ENCODE measurements at places on chromosomes 16 and 17. TPM values are rescaled to one million over a fixed set of nuclear protein-coding genes. Genes with fewer than 3 reads are reported as not detected.

Gene SMPD3
- total RNA-seq: 0.89 TPM

Gene CLDN9
- 0.76 TPM for total RNA-seq

DNA sequence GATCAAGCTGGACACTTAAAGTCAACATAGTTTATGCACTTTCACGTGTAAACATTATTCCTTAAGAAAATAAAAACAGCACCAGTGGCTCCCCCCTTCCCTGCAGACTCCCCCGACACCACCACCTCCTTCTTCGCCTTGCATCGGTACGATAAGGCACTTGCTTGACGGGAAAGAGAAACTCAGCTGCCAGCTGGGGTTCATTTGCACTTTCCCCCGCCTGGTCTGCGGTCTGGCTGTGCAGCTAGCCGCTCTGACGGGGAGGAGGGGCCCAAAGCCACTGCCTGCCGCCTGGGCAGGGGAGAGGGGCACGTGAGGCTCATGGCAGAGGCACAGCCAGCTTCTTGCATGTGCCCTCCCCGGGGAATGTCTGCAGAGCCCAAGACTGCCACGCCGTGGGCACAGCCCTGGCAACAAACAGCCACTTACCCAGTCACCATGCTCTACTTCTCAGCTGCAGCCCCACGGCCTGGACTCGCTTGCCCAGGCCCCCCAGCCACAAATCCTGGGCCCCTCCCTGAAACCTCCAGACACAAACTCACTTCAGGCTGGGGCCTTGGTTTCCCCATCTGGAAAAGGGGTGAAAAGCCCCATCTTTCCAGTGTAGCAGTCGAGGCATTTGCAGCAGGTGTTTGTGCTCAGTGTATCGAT, 16.5 kb upstream of the PRM1 start:
- H3K4me1 ChIP-seq: no peaks in the 10 kb centered on the region
- no peak for DNase-seq
- no peak overlapping the region for H3K27ac ChIP-seq
- H3K36me3 ChIP-seq: no peaks in the 10 kb centered on the region

- H3K27me3 ChIP-seq: no peaks in the 10 kb centered on the region
- DNase-seq: no peak
- H3K27ac ChIP-seq: no peak overlapping the region
- H3K4me1 ChIP-seq: peaks cover 4% of the 10 kb centered on the region
Observed at GRCh38 chr16:23160082-23160481, 10.8 kb upstream of the USP31 start.

DNA sequence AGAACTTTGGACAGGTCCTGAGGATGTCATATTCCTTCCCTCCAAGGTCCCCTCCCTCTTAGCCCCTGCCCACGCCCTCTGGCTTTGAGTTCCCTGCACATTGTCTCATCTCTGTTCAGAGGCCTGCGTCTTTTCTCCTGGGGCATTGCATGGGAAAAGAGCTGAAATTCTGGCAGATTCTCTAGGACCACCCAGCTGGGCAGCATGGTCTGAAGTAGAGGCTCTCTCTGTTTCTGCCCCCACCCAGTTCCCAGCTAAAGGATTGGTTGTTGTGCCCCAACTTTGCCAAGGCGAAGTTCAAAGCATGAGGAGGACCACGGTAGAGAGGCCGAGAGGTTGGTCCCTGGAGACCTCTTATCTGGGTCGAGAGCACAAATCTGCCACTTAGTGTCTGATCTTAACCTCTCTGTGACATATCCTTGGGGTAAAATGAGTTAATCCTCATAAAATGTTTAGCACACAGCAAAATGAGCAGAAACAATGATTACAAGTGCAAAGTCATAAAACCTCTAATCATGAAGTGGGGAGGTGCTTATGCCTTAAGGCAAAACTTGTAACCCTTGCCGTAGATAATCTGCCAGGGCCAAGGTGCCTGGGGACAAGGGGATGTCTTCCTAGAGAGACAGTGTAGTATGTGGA, 2.4 kb downstream of the ABAT start:
- peaks cover 8% of the 10 kb centered on the region for H3K4me1 ChIP-seq
- no peak overlapping the region for H3K27ac ChIP-seq
- H3K4me3 ChIP-seq: no peak overlapping the region
- no peaks in the 10 kb centered on the region for H3K27me3 ChIP-seq

- no peak overlapping the region for H3K4me3 ChIP-seq
- no peak overlapping the region for H3K27ac ChIP-seq
- H3K27me3 ChIP-seq: no peaks in the 10 kb centered on the region
- no peaks in the 10 kb centered on the region for H3K4me1 ChIP-seq
- H3K36me3 ChIP-seq: no peaks in the 10 kb centered on the region
Observed at GRCh38 chr16:48450367-48450766, 65.2 kb upstream of the SIAH1 start.
